ENCODE measurements at places on chromosomes 7 and 10.

- H3K27me3 ChIP-seq: no peaks in the 10 kb centered on the region
- H3K4me3 ChIP-seq: peak overlapping the region; percentile 65
- DNase-seq: no peak
- peak overlapping the region; percentile 79 for H3K27ac ChIP-seq
- no peaks in the 10 kb centered on the region for H3K36me3 ChIP-seq
- peaks cover 53% of the 10 kb centered on the region for H3K4me1 ChIP-seq
Measured at GRCh38 chr7:128938544-128939074, 882 bp downstream of the IRF5 start.

DNA sequence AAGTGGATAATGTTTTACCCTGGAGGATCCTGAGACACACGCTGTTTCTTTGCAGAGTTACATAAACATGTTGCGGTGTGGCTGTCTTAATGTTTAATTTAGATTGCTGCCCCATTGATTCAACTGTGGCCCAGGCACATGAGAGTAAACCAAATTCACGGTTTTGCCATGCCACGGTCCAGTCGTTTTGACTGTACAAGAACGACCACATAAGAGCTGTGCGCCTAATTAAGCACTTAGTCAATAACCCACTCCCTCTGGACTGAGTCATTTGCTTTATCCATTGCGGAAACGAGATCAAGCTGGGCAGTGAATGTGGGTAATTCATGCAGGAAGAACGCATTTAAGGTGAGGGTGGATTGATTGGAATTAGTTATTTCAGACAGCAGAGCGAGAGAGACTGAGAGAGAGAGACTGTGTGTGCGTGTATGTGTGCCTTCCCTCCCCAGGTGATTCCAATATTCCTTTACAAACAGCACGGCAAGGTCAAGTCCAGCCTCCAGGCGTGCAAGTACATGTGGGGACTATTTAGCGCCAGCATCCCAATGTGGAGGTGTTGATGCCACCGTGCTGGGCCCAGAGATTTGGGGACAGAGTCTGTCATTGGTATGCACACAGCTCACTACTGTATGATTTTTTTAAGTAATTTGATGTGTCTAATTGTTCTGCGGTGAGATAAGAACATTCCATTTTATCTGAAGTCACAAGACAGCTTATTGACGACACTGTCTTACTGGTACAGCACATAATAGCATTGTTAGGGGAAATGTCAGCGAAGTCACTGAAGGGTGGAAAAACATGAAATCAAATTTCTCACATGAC is 8.4 kb upstream of the TEX36 start:
- no peak overlapping the region for H3K27ac ChIP-seq
- no peak for DNase-seq
- H3K27me3 ChIP-seq: no peaks in the 10 kb centered on the region
- no peaks in the 10 kb centered on the region for H3K36me3 ChIP-seq
- H3K4me3 ChIP-seq: no peak overlapping the region

DNA sequence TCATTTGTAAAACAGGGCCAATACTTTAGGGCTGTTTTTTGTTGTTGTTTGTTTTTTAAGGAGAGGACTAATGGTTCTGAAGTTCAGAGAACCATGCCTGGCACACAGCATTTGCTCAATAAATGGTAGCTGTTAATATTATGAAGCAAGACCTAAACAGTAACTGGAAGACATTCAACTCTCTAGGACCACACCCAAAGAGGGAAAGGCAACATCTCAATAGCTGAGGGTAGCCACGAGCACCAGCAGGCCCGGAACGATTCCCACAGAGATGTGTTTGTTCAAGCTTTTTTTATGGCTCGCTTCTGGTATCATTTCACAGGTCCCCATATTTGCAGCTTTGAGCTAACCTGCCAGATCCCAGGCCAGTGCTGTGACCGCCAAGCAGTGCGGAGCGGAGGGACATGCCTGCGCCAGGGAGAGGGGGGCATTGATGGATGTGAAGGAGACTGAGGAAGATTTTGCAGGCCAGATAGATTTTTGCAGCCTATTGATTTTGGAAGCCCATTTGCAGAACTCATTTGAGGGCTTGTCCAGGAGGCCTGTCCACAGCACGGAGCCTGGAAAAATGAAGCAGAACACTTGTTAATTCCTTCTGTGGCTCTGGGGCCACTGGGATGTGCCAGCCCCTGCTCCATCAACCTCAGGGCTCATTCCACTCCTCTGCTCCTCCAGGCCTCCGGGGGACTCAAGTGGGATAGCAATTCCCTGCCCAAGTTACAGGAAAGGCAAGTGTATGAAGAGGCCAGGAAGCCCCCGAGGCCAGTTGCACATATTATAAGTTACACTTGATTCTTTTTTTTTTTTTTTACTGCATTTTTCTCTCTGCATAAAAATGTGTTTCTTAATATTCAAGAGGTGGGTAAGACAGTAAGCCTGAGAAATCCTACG is 57.3 kb upstream of the FGFR2 start:
- no peak overlapping the region for H3K4me3 ChIP-seq
- no peak for DNase-seq
- no peak overlapping the region for H3K27ac ChIP-seq
- H3K27me3 ChIP-seq: no peaks in the 10 kb centered on the region
- H3K4me1 ChIP-seq: no peaks in the 10 kb centered on the region
- no peaks in the 10 kb centered on the region for H3K36me3 ChIP-seq

DNA sequence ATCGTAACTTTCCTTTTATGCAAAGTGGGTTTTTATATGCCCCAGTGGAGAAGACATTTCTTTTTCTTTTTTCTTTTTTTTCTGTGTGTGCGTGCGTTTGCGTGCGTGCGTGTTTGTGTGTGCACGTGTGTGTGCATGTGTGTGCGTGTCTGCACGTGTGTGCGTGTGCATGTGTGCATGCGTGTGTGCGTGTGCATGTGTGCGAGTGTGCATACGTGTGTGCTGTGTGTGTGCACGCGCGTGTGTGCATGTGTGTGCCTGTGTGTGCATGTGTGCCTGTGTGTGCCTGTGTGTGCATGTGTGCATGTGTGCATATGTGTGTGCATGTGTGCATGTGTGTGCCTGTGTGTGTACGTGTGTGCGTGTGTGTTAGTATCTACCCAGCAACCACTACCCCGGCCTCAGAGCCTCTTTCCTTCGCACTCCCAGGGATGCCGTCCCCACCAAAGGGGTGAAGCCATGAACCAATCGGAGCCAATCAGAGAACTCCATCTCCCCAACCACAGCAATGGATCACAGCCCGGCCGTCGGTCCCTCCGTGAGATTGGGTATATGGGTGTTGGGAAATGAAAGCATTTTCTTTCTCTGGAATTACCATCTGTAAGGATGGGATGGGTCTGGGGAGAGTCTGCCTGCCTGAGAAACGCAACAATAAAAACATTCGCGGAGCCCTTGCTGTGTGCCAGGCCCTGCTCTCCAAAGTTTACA is 92.3 kb downstream of the ELFN1 start:
- no peak overlapping the region for H3K4me3 ChIP-seq
- H3K27me3 ChIP-seq: peaks cover 2% of the 10 kb centered on the region
- H3K4me1 ChIP-seq: peaks cover 3% of the 10 kb centered on the region
- H3K36me3 ChIP-seq: no peaks in the 10 kb centered on the region
- no peak overlapping the region for H3K27ac ChIP-seq
